ENCODE measurements at places on chromosomes 7 and 10. TPM values are rescaled to one million over a fixed set of nuclear protein-coding genes. Genes with fewer than 3 reads are reported as not detected.

CTNNA3 gene
- total RNA-seq: not detected

TAS2R4 gene
- total RNA-seq: 1.3 TPM

FGF8 gene
- not detected for total RNA-seq

LOXL4 gene
- 5.2 TPM for total RNA-seq

SEMA3E gene
- total RNA-seq: 12.0 TPM

TACR2 gene
- not detected for total RNA-seq

ACHE gene
- 2.9 TPM for total RNA-seq

CTAGE6 gene
- not detected for total RNA-seq

VWA2 gene
- 8.3 TPM for total RNA-seq

FAM25C gene
- total RNA-seq: not detected

COPG2 gene
- total RNA-seq: 8.4 TPM

NRP1 gene
- total RNA-seq: 61.1 TPM

DNA sequence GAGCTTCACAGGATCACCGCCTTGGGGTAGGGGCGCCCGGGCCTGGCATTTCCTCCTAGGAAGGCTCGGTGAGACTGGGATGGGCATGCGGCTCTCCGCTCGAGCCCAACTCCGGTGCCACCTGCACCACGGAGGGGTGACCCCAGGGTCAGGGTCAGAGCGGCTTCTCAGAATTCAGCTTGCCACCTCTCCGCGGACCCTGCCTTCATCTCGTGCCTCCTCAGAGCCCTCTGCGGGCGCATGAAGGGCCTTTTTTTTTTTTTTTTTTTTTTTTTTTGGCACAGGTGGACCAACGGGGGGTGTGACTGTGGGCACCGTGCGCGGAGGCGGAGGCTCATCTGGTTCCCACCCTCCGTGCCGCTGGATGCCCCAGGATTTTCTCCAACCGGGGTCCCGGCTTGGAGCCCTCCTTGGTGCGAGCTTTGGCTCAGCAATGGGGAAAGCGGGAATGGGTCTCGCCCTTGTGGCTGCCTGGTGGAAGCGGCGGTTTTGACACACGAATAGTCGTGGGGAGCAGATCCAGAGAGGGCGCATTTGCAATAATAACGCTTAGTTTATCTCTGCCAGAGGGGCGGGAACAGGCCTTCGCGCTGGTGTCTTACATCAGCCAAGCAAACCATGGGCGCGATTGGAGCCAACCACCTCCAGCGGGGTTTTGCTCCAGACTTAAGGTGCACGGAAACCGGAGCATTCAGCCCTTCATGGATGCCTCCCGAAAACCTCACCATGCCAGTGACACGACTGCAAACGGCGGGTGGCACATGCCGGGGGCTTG is 5.0 kb upstream of the TNRC18 start:
- peak; percentile 78 for DNase-seq
- H3K36me3 ChIP-seq: no peaks in the 10 kb centered on the region
- peak overlapping the region; percentile 86 for H3K4me3 ChIP-seq
- H3K27ac ChIP-seq: peak overlapping the region; percentile 99

GRCh38 chr7:30390736-30391636 is 87.6 kb downstream of the NOD1 start:
- no peaks in the 10 kb centered on the region for H3K36me3 ChIP-seq
- no peak overlapping the region for H3K4me3 ChIP-seq
- DNase-seq: no peak

DNA sequence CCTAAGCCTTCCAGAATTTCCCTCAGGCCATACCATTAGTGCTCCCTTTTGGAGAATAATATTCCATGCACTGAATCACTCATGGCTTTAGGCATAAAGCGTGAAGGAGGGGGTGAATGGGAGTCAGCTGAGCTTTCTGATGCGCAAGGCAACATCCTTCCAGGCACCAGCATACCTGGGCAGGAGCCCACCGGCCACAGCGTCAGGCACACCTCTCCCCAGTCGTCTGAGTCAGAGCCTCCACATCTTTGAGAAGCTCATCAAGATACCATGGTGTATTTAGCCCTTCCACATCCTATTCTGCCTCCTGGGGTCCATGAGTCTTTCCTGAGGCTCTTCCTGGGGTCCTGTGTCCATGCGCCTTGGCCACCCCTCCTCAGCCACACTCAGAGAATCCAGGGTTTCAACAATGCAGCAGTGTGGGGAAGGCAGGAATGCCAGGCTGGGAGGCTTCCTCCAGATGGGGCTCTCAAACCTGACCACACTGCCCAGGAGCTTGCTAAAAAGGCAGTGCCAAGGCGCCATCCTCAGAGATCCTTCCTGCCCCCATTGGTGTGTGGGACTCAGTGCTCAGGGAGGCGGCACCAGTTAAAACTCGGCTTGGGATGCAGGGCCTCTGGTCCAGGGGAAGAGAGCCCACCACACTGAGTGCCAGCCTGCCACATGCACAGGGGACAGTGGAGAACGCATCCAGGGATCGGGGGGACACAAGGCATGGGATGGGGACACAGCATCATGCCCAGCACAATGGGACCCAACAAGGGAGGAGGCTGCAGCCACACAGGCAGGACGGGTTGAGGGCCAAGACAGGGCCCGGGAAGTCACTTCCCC is 31.6 kb downstream of the RASGEF1A start:
- H3K27me3 ChIP-seq: peaks cover 2% of the 10 kb centered on the region
- H3K27ac ChIP-seq: no peak overlapping the region
- H3K4me1 ChIP-seq: no peaks in the 10 kb centered on the region
- no peaks in the 10 kb centered on the region for H3K36me3 ChIP-seq
- H3K4me3 ChIP-seq: no peak overlapping the region

DNA sequence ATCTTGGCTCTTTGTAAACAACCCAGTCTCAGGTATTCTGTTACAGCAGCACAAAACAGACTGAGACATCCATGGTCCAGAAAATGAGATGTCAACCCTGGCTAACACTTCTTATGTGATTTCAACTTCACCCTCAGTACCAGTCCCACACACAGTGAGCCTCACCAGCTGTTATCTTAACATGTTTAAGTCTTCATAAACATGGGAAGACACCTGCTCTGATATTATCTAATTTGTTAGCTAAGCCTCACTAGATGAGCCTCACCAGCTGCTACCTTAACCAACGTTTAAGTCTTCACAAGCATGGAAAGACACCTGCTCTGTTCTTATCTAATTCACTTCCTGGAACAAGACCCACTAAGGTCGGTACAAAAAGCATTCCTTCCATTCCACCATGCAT is 130.8 kb downstream of the CALN1 start:
- no peaks in the 10 kb centered on the region for H3K36me3 ChIP-seq
- DNase-seq: no peak
- no peak overlapping the region for H3K4me3 ChIP-seq
- no peaks in the 10 kb centered on the region for H3K4me1 ChIP-seq

GRCh38 chr10:15083674-15084501 is 4.7 kb downstream of the ACBD7 start:
- no peaks in the 10 kb centered on the region for H3K27me3 ChIP-seq
- H3K4me1 ChIP-seq: peaks cover 11% of the 10 kb centered on the region
- peak overlapping the region; percentile 7 for H3K27ac ChIP-seq
- peak overlapping the region; percentile 45 for H3K4me3 ChIP-seq

- no peak overlapping the region for H3K4me3 ChIP-seq
- H3K36me3 ChIP-seq: no peaks in the 10 kb centered on the region
- DNase-seq: peak; percentile 34
- H3K4me1 ChIP-seq: peaks cover 13% of the 10 kb centered on the region
- H3K27ac ChIP-seq: no peak overlapping the region
These were observed 23.4 kb downstream of the GHRHR start for GRCh38 chr7:30987178-30987577.

DNA sequence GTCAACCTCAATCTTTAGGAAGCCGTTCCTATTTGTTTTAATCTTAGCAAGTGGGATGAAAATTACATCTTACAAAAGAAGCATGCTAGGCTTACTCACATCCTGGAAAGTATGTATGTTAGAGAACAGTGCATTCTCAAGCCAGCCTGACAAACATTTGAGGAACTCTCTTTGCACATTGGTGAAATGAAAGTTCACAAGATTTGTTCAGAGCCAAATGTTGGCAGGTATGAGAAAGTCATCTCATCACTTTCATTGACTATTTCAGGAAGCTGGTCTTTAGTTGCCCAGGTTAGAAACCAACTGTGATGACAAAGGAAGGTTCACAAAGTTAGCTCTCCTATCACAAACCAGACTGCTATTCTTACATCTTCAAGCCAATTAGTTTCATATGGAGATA is 57.1 kb downstream of the ABCB1 start:
- no peak overlapping the region for H3K27ac ChIP-seq
- H3K27me3 ChIP-seq: no peaks in the 10 kb centered on the region
- DNase-seq: no peak
- no peaks in the 10 kb centered on the region for H3K4me1 ChIP-seq

DNA sequence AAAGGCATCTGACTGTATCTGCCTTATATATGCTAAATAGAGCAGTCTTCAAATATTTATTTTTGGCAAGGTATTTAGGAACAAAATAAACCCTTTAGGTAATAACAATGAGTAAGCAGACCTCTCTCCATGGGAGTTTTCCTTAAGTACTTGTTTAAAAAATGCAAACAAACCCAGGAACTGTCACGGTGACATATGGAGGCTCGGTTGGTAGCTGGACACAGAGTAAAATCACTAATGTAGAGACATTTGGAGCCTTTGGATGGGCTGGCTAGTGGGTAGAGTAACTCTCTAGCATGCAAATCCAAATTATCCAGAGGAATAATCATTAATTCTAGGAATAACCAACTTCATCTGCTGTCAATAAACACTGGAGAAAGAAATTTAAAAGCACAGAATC is 71.6 kb upstream of the LAMB4 start:
- H3K4me1 ChIP-seq: no peaks in the 10 kb centered on the region
- no peak for DNase-seq
- no peaks in the 10 kb centered on the region for H3K27me3 ChIP-seq
- no peaks in the 10 kb centered on the region for H3K36me3 ChIP-seq
- H3K4me3 ChIP-seq: no peak overlapping the region
- no peak overlapping the region for H3K27ac ChIP-seq

GRCh38 chr10:4646547-4646946 is 179.5 kb upstream of the AKR1E2 start:
- H3K27ac ChIP-seq: no peak overlapping the region
- no peaks in the 10 kb centered on the region for H3K4me1 ChIP-seq
- no peak overlapping the region for H3K4me3 ChIP-seq
- DNase-seq: no peak
- H3K27me3 ChIP-seq: no peaks in the 10 kb centered on the region

DNA sequence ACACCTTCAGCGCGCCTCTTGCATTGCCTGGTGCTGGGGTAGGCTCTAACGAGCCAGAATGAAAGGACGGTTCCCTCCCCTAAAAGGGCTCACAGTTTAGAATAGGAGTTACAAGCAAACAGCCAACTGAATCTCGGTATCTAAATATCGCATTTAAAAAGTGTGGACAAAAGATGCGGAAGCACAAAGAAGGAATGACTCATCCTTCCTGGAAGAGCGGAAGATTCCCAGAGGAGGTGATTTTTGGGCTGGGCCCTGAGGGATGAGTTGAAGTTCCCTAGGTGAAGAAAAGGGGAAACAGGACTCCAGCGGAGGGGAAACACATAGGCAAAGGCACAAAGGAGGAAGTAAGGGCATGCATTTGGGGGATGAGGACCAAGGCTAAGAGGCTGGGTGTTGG is 29.9 kb downstream of the SRRM3 start:
- no peaks in the 10 kb centered on the region for H3K36me3 ChIP-seq
- no peak for DNase-seq
- no peak overlapping the region for H3K27ac ChIP-seq

- H3K4me1 ChIP-seq: no peaks in the 10 kb centered on the region
- H3K36me3 ChIP-seq: no peaks in the 10 kb centered on the region
- no peaks in the 10 kb centered on the region for H3K27me3 ChIP-seq
- no peak overlapping the region for H3K27ac ChIP-seq
- DNase-seq: no peak
- H3K4me3 ChIP-seq: no peak overlapping the region
These were observed 28.5 kb downstream of the CUX1 start for GRCh38 chr7:101845974-101846373.

DNA sequence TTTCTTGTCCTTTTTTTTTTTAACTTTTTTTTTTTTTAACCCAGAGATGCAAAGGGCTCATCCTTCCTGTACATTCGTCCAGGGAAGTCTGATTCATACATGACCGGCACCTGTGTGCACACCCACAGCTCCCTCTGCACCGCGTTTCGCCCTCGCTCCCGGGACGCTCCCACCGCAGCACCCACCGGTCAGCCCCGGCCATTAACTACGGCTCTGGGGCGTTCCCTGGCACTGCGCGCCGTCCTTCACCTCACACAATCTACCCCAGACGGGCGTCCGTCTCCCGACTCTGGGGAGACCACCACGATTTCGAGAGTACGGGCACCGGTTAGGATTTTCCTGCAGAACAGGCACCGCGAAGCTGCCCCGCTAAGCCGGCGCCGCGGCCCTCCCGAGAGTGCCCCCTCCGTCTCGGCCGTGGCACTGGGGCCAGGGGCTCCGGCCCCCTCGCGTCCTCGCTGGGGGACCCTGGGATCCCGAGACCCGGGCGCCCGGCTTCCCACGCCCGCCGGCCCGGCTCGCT is 452 bp downstream of the ATE1 start:
- H3K4me1 ChIP-seq: peaks cover 25% of the 10 kb centered on the region
- peak overlapping the region; percentile 50 for H3K4me3 ChIP-seq
- peak overlapping the region; percentile 95 for H3K27ac ChIP-seq

- peaks cover 5% of the 10 kb centered on the region for H3K4me1 ChIP-seq
- H3K27me3 ChIP-seq: no peaks in the 10 kb centered on the region
These were observed 48.6 kb downstream of the MALSU1 start for GRCh38 chr7:23347682-23348180.

DNA sequence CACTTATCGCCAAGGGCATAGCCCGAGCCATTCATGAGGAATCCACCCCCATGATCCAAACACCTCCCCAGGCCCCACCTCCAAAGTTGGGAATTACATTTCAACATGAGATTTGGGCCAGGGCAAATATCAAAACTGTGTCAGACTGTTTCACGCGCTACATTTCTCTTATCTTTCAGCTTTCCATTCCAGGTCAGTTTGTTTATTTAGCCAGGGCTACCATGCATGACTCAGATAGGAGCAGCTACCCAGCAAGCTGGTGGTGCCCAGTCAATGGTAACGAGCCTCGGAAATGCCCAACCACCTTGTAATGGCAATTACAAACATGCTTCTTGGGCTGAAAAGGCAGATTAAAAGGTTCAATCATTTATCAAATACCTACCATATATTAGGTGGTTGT is 43.6 kb upstream of the BAMBI start:
- H3K36me3 ChIP-seq: no peaks in the 10 kb centered on the region
- H3K4me1 ChIP-seq: no peaks in the 10 kb centered on the region
- H3K27ac ChIP-seq: no peak overlapping the region

DNA sequence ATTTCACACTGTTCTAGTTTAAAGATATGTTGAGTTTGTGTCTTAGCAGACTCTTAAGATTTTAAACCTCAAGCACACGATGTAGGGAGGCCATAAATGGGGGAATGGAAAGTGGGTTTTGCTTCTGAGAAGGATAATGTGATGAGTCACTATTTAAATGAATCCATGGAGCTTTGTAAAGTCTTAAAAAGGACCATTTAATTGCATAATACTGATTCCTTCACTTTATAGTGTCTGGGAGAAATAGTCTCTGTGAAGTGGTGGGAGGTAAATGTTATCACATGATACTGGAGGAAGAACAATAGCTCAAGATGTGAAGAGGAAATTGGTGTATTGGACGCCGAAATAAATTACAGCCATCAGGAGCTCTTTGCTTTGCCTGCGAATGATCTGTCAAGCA is 84.0 kb upstream of the MYO3A start:
- no peaks in the 10 kb centered on the region for H3K27me3 ChIP-seq
- DNase-seq: no peak
- H3K27ac ChIP-seq: no peak overlapping the region
- no peaks in the 10 kb centered on the region for H3K4me1 ChIP-seq
- no peak overlapping the region for H3K4me3 ChIP-seq
- H3K36me3 ChIP-seq: no peaks in the 10 kb centered on the region
